ENCODE measurements at places on chromosomes 5 and 9.
A peak's percentile ranks its signal among the peaks of the same experiment; 100 is the strongest.

- no peak for DNase-seq
Measured at GRCh38 chr9:9054354-9054992, 1254.9 kb upstream of the DMAC1 start.

DNA sequence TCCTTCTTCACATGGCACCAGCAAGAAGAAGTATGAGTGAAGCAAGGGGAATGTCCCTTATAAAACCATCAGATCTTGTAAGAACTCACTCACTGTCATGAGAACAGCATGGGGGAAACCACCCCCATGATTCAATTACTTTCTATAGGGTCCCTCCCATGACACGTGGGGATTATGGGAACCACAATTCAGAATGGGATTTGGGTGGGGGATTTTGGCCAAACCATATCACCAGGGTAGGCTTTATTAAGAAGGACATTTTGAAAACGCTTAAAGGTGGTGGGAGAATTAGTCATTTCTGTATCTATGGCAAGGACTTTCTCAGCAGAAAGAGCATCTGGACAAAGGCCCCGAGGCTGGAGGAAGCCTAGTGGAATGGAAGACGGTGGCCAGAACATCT is 100.2 kb upstream of the ADAMTS16 start:
- DNase-seq, result no peak

DNA sequence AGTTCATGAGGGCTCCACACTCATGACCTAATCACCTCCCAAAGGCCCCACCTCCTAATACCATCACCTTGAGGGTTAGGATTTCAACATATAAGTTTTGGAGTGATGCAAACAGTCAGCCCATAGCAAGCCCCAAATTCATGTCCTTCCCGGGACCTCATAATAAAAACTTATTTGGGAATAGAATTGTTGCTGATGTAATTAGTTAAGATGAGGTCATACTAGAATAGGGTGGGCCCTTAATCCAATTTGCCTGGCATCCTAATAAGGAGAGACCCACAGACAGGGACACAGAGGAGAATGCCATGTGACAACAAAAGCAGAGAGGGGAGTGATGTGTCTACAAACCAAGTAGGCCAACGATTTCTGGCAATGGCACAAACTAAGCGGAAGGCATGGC is 347.1 kb downstream of the ARHGEF28 start:
- DNase-seq, result no peak

DNA sequence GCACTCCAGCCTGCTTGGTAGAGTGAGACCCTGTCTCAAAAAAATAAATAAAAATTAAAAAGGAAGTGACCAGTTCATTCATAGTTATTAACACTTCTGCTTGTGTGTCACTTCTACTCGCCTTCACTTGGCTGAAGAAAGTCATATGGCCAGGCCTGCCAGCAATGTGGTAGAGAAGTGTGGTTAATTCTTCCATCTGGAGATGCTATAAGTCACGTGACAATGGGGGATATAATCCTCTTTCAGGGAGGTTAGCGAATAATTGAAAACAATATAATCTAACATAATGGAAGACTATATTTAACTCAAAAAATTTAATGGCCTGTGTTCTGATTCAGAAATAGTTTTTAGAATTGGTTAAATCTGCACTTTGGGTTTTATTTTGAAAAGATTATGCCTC is 305.6 kb downstream of the DOCK8 start:
- no peak for DNase-seq

DNA sequence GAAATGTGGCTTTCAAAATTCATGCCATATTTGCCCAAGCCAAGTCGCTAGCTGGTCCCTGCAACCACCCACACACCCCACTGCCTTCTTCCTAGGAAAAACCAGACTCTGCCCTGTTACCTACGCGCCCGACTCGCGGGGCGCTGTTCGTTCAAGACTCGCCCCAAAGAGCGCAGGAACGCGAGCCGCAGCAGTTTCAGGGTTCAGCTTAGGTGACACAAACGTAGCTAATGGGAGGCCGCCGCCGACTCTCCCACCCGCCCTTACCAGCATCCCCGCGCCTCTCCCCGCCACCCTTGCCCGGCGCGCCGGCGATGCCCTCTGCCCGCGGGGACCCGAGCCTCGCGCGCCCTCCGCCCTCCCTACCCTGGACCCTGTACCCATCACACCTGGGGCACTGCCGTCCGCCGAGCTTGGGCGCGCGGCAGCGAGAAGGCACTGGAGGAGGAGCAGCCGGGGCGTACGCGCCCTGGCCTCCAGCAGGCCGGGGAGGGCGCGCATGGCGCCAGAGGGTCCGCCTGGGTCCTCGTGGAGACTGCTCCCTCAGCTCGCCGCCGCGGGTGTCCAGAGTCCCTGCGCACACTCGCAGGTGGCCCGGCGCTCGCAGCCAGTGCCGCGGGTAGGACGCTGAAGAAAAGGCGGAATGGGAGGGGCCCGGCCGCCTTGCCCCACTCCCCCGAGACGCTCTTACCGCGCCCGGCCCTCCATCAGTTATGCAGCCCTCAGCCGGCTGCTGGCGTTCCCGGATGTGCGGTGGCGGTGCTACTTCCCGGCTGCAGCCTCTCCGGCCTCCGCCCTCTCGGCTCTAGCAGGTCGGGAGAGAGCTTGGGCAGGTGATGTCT is at the start of gene EMB:
Gene EMB, minus strand, starts transcription at position 638 of the 842 bp plus-strand sequence. Its CDS starts 137 bp downstream, at position 501.
- peak; percentile 63 for DNase-seq

- no peak for DNase-seq
Measured at GRCh38 chr5:44294516-44294915, 94.7 kb downstream of the FGF10 start.

- no peak for DNase-seq
Measured at GRCh38 chr9:79709743-79710674, 138.2 kb downstream of the TLE4 start.

GRCh38 chr9:127828262-127829031 is 25.8 kb downstream of the FPGS start:
- no peak for DNase-seq

- DNase-seq, result no peak
Measured at GRCh38 chr5:175700991-175701390, 43.1 kb downstream of the HRH2 start.

DNA sequence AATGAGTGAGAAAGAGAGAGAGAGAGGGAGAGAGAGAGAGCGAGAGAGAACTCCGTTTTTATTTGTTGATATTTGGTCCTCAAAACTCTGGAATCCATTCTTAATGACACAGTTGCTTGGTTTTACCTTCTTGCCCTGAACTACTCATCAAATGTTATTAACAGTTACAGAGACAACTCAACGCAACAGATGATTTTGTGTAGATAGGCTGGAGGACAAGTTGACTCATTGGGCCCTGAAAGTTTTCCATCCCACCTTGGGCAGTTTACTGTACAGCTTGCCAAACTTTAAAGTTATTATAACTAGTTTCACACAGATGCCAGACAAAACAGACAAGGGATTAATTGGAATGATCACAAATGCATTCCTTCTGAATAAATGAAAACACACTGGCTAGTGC is 339.9 kb downstream of the ARL15 start:
- no peak for DNase-seq

GRCh38 chr5:97134634-97135033 is 7.8 kb downstream of the LIX1 start:
- no peak for DNase-seq

- no peak for DNase-seq
Measured at GRCh38 chr5:132315529-132316067, 21.4 kb downstream of the SLC22A4 start.

- no peak for DNase-seq
Measured at GRCh38 chr5:156147261-156147943, 179.6 kb upstream of the SGCD start.

DNA sequence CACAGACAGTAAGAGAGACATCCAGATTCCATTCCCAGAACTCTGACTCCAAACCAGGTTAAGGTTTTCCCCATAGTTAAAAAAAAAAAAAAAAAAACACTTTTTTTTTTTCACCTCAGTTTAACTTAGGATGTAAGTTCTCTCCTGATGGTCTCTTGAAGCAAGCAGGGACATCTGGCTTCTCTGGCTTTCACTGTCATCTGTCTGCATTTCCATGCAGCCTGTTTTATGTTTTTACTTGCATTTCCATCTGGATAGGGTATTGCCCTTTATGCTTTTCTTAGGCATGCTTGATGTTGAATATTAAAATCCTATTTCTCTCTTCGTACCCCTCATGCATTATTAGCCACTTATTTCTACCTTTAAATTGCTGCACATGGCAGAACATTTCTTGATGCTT is 135.3 kb upstream of the WWC1 start:
- no peak for DNase-seq

- no peak for DNase-seq
Measured at GRCh38 chr5:78327761-78328510, 32.5 kb upstream of the SCAMP1 start.

DNA sequence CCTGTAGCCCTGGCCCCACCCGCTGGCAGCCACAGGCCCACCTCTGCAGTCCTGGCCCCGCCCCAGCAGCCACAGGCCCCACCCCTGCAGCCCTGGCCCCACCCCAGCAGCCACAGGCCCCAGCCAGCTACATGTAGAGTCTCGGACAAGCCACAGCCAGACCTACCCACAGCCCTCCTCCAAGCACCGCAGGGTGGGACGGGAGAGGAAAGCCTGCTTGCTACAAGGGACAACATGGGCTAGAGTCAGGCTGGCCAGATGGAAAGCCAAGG is 49.5 kb upstream of the SARDH start:
- DNase-seq, result no peak

DNA sequence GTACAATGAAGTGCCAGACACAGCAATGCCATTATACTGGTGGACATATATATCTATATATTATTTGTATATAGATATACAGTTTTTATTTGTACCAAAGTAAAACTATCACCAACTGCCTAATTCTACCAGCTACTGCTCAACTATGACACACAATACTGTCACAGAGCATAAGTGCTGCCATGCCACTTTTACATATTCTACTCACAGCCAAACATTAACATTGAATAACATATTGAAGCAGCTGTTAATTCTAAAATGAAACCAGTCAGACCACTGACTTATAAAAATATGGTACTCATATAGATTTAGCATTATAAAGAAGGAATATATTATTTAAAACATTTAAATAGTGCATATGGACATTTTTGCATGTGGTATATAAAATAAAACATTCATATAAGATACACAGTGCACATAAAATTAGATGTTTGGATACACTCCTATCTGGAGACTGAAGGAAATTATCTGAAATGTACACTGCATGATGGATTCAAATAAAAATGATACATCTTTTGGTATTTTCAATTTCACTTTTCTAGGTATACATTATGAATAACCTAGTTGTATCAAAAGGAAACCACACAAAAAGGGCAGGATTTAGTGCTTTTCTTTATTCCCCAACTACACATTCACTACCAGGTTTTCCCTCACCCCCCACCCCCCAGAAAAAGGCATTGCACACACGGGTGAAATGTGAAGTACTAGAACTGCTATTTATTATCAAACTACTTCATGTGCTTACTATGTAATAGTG is 48.9 kb downstream of the PKD2L2 start:
- DNase-seq, result peak; percentile 2

DNA sequence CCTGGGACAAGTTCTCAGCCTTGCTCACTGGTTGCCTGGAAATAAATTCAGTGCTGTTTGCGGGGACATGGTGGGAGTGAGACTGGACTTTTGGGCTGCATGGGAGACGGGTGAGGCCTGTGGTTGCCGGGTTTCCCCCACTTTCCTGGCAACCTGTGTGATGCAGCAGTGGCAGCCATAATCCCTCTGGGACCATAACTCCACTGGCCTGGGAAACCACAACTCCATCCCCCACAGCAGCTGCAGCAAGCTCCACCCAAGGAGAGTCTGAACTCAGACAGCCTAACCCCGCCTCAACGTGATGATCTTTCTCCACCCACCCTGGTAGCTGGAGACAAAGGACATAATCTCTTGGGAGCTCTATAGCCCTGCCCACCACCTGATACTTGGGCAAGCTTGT is 349.9 kb downstream of the PIK3R1 start:
- DNase-seq, result no peak

GRCh38 chr9:90088434-90088833 is 483.6 kb downstream of the GADD45G start:
- DNase-seq, result no peak

- no peak for DNase-seq
Measured at GRCh38 chr5:57532513-57533497, 50.2 kb upstream of the ACTBL2 start.

- no peak for DNase-seq
Measured at GRCh38 chr5:114427204-114427603, 65.3 kb downstream of the KCNN2 start.

GRCh38 chr5:30343707-30344106 is 849.8 kb upstream of the CDH6 start:
- no peak for DNase-seq

DNA sequence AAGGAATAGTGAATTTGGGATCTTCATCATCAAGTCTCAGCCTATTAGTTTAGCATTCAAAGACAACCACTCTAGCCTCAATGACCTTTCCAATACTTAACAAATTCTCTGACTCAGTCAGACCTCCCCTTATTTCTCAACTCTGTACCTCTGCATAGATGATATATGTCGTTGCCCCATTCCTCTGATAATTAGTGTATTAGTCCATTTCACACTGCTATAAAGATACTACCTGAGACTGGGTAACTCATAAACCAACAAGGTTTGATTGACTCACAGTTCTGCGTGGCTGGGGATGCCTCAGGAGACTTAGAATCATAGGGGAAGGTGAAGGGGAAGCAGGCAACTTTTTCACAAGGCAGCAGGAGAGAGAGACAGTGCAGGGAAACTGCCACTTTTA is 8.9 kb downstream of the MRPL22 start:
- no peak for DNase-seq

GRCh38 chr5:111422245-111422644 is 90.1 kb downstream of the STARD4 start:
- DNase-seq, result no peak

DNA sequence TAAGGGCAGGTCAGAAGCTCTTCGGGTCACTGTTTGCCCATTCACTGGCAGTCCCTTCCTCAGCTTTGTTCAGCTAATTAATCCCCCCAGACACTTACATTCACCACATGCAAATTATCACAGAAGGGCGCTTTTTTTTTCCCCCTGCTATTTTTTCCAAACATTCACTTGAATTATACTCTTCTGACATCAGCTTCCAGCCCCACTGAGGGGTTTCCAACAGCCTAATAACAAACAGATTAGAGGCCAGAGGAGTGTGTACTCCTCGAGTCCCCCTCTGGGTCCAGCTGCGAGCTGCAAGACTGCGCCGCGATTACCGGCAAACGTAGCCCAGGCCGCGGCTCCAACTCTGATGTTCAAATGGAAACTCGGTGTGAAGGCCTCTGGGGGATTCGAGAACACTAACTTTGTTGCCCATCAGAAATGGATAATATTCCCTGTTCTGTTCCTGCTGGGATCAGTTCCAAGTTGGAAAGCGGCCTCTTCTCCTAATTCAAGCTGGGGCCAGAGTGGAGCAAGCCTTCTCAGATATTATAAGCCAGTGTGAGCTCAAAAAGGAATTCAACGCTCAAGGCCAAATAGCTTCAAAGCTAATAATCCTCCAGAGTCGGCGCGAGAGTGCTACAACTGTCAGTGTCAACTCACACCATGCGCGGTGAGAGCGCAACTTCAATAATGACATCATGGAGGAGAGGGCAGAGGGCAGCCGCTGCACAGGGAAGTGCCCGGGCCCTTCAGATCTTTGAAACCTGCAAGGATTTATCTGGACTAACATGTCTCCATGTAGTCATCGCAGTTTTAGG is 560.8 kb downstream of the BNC2 start:
- DNase-seq, result no peak

Measured in stimulated activated CD4-positive, alpha-beta T cell treated with anti-CD3 and anti-CD28 coated beads, Interleukin-2, amount 100 ng/mL, for 48 hours (primary cell).